Glutamatergic neuron (in vitro differentiated cells): ENCODE measurements at places on chromosomes 5 and 9. TPM values are rescaled to one million over a fixed set of nuclear protein-coding genes. Genes with fewer than 3 reads are reported as not detected.

CSF2 gene
- not detected for total RNA-seq

GRCh38 chr9:95991326-95991725, 115.8 kb downstream of the ERCC6L2 start:
- H3K27me3 ChIP-seq: no peaks in the 10 kb centered on the region
- H3K4me3 ChIP-seq: no peak overlapping the region
- H3K27ac ChIP-seq: no peak overlapping the region
- peaks cover 5% of the 10 kb centered on the region for H3K36me3 ChIP-seq
- H3K4me1 ChIP-seq: peaks cover 15% of the 10 kb centered on the region
- no peak for DNase-seq

TNFSF8 gene
- total RNA-seq: not detected

FBP2 gene
- total RNA-seq: not detected
